Upper lobe of right lung (tissue), 1 donor: ENCODE measurements at places on chromosomes 11 and 22. TPM values are rescaled to one million over a fixed set of nuclear protein-coding genes. Genes with fewer than 3 reads are reported as not detected.

The BTG4 gene
- total RNA-seq: not detected

The CCND1 gene
- 283 TPM for total RNA-seq

The OR4C6 gene
- total RNA-seq: not detected

The FGF19 gene
- total RNA-seq: not detected

The DNAJB13 gene
- not detected for total RNA-seq

The DRD4 gene
- 1.2 TPM for total RNA-seq

The SCN3B gene
- total RNA-seq: 3.2 TPM

The APOA4 gene
- total RNA-seq: not detected

The OR5F1 gene
- total RNA-seq: not detected

The NDUFC2 gene
- 140 TPM for total RNA-seq

The MS4A6E gene
- total RNA-seq: not detected

The HEPACAM gene
- 0.14 TPM for total RNA-seq

The CHRM1 gene
- 4.7 TPM for total RNA-seq

The NRXN2 gene
- 0.72 TPM for total RNA-seq

The HBB gene
- 338 TPM for total RNA-seq

The CATSPER1 gene
- 3.4 TPM for total RNA-seq

The NXPE4 gene
- total RNA-seq: not detected

The MEN1 gene
- 22.5 TPM for total RNA-seq

The ISX gene
- total RNA-seq: not detected

The TMEM45B gene
- total RNA-seq: 16.4 TPM

The CRYBA4 gene
- total RNA-seq: not detected

The SLCO2B1 gene
- 204 TPM for total RNA-seq

The BACE1-AS gene
- 8.2 TPM for total RNA-seq

The ARHGAP8 gene
- 18.1 TPM for total RNA-seq

The APOA5 gene
- total RNA-seq: not detected

The RCOR2 gene
- 0.69 TPM for total RNA-seq

The SAC3D1 gene
- total RNA-seq: 10.2 TPM

The LARGE2 gene
- total RNA-seq: 6.0 TPM

The KCTD14 gene
- 13.6 TPM for total RNA-seq
